ENCODE measurements at places on chromosomes 5 and 9.

DNA sequence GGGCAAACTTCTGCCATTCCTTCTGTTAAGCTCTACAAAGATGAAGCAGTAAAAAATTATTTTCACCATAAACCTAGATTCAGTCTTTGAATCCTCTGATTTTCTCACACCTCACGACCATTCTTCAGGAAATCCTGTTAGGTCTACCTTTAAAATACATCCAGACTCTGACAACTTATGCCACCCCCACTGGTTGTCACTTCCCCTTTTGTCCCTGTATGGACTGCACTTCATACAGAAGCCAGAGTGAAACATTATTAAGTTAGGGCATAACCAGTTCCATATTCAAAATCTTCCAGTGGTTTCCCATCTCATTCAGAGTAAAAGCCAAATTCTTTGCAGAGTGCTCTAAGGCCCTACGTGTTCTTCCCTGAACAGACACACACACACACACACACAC is 499.8 kb downstream of the RASEF start:
- DNase-seq, result no peak

DNA sequence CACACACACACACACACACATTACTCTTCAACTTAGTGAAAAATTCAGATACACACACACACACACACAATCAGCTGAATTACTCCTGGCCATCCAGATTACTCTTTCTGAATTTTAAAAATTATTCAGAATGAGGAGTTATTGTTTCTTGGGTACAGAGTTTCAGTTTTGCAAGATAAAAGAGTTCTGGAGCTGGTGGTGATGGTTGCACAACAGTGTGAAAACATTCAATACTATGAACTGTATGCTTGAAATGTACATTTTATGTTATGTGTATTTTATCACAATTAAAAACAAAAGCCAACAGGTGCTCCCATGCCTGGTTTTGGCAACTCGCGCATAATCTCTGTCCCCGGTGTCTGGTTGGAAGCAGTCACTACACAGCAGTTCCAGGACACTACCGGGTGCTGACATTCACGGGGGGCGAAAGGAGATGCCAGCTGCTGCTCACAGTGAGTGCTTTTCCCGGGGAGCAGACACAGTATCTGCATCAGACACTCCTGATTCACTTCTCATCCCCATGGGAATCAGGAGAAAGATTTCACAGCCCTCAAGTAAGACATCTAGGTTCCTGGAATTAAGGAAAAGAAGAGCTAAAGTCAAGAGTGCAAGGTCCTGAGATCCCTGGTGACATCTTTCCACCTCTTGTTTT is 55.7 kb downstream of the LHFPL2 start:
- no peak for DNase-seq

DNA sequence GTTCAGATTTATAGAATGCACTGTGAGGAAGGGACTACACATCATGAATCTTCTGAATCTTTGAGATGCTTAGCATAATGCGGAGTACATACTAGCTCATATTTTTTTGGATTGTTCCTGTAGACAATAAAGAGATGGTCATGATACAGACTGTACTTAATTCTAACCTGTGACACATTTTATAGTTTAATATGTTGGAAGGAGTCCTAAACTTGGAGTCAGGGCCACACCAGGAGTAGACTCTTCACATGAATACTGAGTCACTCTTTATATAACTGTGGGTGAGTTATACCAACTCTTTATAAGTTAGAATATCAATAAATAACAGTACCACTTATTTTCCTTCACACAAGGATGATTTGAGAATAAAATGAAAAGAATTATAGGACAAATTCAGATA is 16.9 kb downstream of the C9orf85 start:
- no peak for DNase-seq

- DNase-seq, result no peak
Observed at GRCh38 chr9:6214434-6214833, 1.2 kb upstream of the IL33 start.

DNA sequence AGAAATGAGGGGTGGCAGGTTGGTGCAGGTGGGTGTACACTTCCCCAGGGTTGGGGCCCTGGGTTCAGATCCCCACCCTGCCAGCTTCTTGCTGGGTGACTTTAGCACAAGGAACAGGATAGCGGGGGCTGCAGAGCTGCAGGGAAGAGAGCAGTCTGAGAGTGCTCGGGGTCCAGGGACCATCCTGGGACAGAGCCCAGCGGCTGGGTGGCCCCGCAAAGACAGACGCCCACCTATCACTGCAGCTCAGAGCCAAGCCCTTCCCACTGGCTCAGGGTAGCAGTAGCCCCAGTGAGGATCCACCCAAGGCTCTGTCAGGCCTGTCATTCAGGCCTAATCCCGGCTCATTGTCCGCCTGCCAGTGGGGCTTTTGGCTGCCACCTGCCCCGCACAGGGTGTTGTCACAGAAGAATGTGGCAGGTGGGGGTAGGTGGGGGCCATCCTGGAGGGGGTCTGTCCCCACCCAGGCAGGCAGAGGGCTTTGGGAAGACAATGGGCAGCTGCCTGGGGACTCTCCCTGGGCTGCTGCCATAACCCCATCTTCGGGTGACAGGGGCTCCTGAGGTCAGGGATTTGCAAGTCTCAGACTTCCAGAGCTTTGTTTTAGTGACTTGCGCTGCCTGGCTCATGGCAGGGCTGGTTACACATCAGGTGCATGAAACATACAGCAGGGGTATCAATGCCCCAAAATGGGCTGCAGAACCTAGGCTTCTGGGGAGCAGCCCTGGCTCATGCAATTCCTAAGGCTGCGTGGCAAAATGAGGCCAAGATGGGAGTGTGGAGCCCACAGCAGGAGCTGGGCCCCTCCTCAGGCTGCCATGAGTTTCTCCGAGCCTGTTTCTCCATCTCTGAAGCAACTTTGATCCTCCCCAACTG is 52.1 kb downstream of the BARX1 start:
- no peak for DNase-seq

GRCh38 chr5:56669534-56670483 is 145.5 kb upstream of the MAP3K1 start:
- DNase-seq, result no peak

DNA sequence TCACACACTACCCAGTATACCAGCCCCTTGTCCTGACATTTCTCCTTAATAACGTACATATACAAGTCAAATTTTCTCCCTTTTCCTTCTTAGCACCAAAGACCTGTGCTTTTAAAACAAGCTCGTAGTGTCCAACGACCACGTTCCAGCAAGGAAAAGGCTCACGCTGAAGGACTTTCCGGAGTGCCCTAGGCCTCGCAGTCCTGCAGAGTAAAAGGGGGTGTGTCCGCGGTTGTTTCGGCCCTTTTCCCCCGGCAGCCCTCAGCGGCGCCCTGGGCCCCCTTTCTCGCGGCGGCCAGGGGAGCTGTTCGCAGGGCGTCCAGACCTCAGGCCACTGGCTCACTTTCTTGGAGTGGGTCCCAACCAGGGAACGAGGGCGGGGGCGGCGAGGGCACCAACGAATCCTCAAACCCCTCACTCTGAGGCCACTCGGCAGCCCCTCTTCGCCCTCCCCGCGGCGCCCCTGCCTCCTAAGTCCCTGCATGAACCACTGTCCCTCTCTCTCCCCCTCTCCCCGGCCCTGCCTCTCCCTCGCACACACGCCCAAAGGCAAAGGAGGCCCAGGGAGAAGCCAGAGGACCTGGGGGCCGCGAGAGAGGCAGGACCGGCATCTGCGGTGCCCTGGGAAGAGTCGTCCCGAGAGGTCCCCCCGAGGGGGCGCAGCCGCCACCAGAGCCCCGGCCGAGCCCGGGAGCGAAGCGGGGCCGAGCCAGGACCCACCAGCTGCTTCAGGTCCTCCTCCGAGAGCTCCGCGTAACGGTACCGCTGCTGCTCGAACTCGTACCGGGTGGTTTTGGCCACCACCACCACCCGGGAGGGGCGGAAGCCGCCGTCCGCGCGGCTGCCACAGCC is 720 bp downstream of the NADK2 start:
- DNase-seq, result peak; percentile 95

DNA sequence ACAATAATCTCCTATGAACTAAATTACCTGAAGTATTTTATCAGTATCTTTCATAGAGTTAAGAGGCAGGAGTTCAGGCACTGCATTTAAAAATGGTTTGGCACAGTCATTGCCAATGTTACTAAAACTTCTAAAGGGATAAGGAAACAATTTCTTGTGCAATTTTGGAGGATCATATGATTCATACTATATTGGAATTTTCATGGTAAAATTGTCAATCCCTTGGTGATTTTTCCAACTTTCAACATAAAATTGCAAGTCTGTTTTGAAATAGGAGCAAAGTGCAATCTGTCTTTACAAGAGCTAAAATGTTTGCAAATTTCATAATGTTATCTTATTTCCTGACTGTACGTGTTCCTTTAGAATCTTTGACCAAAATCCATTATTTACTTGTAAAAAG is 211.1 kb downstream of the DMRTA1 start:
- DNase-seq, result no peak

DNA sequence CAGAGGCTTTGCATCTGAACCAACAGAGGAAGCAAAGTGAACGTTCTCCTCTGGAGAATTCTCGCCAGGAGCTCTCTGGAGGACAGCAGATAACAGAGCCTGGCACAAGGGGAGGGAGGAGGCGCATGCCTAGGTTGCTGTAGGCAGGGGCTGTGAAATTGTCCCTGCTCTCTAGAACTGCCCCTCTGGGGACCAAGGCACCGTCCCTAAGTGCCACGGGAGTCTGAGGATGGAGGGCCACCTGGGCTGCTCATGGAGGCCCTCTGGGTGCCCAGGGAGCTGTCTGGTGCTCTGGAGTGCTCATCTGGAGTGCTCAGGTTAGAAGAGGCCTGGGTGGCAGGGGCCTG is 77.6 kb downstream of the CACNA1B start:
- DNase-seq, result no peak

DNA sequence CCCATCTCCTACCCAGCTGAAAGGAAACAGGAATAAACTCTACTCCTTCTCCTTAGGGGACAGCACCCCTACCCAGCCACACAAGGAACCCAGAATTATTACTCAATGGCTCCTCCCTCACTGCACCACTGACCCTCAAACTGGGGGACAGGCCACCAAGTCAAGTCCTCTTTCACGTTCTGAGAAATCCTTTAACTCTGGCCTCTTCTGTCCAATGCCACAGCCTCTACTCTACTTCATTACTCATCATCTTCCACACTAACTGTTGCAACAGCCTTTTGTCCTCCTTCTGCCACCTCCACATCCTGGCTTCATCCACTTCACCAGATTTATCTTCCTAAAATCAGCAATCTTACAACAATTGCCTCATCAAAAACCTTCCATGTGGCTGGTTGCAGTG is 6.8 kb downstream of the TTC39B start:
- no peak for DNase-seq

DNA sequence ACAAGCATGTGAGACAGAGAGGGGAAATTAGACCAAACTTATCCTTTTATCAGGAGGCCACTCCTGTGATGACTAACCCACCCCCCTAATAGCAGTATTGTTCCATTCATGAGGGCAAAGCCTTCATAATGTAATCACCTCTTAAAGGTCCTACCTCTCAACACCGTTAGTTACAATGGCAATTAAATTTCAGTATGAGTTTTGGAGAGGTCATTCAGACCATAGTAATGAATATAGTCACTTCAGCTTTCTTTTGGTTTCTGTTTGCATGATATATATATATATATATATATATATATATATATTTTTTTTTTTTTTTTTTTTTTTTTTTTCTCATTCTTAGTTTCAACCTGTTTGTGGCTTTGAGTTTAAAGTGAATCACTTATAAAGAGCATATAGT is 10.5 kb downstream of the ADGRV1 start:
- no peak for DNase-seq

DNA sequence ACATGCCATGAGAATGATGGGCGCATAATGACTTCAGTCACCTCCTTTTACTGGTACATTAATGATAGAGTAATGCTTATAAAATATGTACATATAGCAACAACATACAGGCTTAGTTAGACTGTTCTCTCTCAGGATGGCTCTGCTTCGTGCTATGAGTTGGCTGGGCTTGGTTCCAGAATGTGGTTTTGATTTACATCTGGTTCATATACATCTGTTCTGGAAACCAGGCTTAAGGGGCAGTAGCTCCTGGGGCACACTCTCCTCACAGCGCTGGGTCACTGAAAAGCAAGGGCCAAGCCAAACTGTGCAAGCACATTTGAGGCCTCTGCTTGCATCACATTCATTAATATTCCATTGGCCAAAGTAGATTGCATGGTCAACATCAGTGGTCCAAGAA is 44.9 kb downstream of the PCSK1 start:
- no peak for DNase-seq

DNA sequence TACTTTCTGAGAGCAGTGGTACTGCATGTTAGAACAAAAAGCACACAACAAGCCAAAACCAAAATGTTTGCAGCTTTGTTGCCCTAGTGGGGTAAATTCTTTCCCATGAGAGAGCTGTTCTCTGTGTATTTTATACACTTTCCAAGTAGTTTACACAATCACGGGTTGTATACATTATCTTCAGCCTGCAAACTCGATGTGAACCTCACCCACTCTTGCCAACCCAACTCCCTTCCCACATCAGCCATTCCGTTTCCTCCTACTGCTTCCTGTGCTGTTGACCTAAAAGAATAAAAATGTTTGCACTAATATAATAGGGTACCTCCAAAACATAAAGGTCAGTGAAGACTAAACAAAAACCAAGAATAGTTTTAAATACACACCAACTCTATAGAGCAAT is 47.0 kb downstream of the IQGAP2 start:
- no peak for DNase-seq

DNA sequence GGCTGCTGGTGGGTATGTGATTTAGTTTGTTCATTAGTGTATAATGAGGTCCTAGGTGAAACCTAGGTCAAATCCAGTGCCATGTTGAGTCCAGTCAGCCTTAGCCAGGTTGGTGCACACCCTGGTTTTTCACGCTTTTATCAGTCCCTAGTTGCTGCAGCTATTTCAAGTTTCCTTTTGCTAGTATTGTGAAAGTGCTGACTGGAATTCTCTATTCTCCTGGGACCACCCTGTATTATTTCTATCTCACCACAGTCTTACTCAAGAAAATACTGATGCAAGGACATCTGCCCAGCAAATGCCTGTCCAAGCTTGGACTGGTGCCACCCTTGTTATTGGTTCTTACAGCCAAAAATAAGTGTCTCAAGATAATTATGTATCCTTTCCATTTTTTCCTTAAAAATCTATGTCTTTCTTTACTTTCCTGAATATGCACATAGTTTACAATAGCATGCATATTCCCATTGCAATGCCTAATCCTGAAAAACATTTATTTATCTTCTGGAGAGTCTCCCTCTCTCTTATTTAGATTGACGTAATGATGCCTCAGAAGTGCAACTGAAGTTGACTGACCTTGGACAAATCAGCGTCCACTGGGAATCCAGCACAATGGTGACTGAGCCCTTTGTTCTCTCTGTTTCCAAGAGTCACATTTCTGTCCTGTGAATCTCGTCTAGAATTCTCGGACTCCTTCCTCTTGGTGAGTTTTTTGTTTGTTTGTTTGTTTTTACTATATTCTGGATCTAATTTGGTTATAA is 1075.0 kb downstream of the CDH9 start:
- no peak for DNase-seq

DNA sequence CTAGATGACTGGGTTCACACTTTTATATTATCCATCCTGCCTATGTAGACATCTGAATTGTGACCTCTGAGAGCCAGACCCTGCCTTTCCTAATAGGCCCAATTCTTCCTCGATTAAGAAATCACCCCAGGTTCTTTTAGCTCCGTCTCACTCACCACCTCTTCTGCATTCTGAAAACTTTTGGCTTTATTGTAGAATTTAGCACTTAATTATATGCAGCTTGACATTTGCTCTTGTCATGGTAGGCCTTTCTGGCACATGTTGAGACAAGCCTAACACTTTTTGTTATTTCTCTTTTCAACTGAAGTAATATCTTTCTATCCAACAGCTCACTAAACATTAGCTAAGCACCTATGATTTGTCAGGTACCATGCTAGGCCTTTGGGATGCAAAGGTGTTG is 163.3 kb downstream of the INSYN2B start:
- DNase-seq, result no peak

- DNase-seq, result no peak
Observed at GRCh38 chr5:19555436-19555835, 432.6 kb downstream of the CDH18 start.

- no peak for DNase-seq
Observed at GRCh38 chr5:151721087-151721646, 34.5 kb upstream of the SPARC start.
